ENCODE measurements at places on chromosomes 4 and X.

- no peak for DNase-seq
Observed at GRCh38 chr4:83197555-83198235, 83.2 kb upstream of the PLAC8 start.

- peak; percentile 59 for DNase-seq
Observed at GRCh38 chrX:40008791-40009461, 88.8 kb downstream of the BCOR start.

GRCh38 chrX:101550751-101551379 is 518 bp downstream of the ARMCX1 start:
- peak; percentile 66 for DNase-seq

- DNase-seq, result no peak
Observed at GRCh38 chrX:109155161-109155560, 326.7 kb downstream of the GUCY2F start.

GRCh38 chrX:155819966-155820491 is 61.1 kb upstream of the VAMP7 start:
- DNase-seq, result peak; percentile 44

DNA sequence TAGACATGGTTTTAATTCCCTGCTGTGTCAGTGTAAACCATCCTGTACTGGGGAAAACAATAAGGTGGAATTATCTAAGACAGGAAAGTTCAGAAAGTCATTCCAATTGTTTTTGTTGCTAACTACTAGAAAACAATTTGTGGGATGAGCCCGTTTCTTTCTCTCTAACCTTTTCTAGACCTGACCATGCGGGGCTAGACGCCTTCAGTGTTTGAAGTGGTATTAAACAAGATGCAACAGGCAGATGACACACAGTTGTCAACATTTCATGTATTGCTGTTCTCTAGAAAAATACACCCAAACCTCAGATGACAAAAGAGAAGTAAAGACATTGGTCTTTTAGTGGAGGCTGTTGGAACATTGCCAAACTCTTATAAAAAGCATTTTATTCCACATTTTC is 105.7 kb downstream of the FRAS1 start:
- DNase-seq, result no peak

- DNase-seq, result no peak
Observed at GRCh38 chr4:56860781-56861180, 39.3 kb upstream of the SPINK2 start.

- DNase-seq, result no peak
Observed at GRCh38 chr4:138961129-138961528, 54.5 kb upstream of the NOCT start.

- no peak for DNase-seq
Observed at GRCh38 chrX:48532161-48532560, 7.4 kb upstream of the TBC1D25 start.

DNA sequence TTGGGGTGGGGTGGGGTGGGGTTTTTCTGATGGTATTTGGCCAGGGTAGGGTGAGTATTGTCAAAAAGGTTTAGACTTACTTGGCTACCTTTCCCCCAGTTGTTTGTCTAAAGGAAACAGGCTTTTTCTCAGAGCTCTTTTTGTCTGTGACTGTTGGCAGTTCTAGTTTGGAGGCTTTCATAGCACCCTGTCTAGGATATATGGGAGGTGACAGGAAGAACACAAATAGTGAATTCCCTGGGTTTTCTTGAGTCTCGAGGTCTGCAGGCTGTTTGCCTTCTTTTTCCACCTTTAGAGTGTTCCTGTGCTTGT is 13.5 kb downstream of the RPS6KA3 start:
- DNase-seq, result no peak

GRCh38 chr4:1049591-1049905 is 38.1 kb downstream of the FGFRL1 start:
- DNase-seq, result no peak

- DNase-seq, result no peak
Observed at GRCh38 chrX:97374266-97374665, 490.6 kb downstream of the RPA4 start.

- no peak for DNase-seq
Observed at GRCh38 chrX:38610849-38611248, 49.5 kb downstream of the TSPAN7 start.

GRCh38 chr4:158682066-158682465 is 10.0 kb downstream of the ETFDH start:
- DNase-seq, result no peak

GRCh38 chr4:110801591-110801990 is 178.7 kb upstream of the PITX2 start:
- DNase-seq, result no peak

GRCh38 chr4:55635741-55636655 is at the start of gene NMU:
Gene NMU (minus strand): TSS chr4:55636298. CDS start chr4:55636192, 106 bp downstream.
- peak; percentile 72 for DNase-seq

DNA sequence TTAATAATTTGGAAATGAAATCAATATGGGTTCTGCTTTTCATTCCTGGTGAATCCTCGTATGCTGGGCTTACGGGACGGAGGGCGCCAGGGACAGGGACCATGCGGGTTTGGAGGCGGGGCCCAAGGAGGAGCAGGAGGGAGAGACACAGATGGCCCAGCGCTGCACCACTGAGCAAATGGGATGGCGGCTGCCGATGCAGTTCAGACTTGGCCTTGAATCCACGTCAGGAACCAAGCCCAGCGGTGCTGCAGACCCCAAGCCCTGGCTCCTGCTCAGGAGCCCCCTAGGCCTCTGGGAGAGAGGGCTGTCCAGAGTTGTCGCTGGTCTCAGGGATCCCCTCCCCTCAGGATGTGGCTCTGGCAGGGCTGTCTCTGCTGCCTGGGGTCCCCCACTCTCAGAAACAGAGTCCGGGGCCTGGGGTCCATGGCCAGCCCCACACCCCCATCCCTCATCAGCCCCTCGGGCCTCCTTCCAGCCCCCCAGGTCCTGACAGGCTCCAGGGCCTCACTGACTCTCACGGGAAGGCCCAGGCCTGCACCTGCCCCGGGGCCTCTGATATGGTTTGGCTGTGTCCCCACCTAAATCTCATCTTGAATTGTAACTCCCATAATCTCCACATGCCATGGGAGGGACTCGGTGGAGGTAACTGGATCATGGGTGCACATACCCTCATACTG is 75.2 kb downstream of the FAM53A start:
- DNase-seq, result no peak

GRCh38 chr4:13403833-13404232 is 80.3 kb downstream of the RAB28 start:
- no peak for DNase-seq

DNA sequence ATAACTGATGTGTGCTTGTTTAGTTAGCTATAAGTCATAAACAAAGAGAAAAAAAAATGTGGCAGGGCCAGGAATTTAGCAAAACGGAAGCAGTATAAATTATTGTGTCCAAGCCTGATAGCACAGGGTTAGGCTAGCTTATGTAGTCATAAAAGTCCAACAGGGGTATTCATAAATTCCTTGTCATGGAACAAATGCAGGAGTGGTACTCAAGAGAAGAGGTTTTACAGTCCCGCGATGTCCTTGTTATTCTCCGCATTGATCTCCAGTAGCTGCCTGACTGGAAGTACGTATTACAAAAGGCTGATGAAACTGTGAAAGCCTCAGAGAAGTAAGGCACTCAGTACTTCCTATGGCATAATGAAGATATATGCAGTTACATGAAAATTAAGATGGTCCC is 336.9 kb upstream of the TRAM1L1 start:
- no peak for DNase-seq

DNA sequence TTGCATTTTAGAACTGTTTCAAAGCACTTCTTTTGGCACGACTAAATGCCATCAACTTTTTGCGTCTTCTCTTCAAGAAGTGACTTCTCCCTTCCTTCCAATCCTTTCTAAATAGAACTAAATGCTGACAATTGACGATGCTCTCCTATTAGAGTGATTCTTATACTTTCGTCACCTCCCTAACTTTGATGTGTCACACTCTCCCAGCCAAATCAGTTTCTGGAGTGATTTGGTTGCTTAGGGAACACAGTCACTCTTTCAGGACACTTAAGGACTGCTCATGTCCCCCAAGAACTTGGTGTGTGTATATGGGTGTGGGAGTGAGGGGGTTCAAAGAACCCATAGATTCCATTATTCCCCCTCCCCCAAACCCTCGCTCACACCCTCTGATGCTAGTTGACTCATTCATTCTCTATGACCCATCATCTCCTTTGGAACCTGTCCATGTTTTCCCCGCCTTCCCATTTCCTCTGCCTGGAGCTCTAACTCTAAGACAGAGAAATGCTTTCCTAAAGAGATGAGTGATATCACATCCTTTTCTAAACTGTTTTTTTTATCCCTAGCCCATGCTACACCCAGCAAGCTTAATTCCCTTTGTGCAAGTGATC is 26.8 kb upstream of the AREG start:
- DNase-seq, result no peak

GRCh38 chr4:169988252-169988651 is 37.9 kb downstream of the MFAP3L start:
- DNase-seq, result no peak

DNA sequence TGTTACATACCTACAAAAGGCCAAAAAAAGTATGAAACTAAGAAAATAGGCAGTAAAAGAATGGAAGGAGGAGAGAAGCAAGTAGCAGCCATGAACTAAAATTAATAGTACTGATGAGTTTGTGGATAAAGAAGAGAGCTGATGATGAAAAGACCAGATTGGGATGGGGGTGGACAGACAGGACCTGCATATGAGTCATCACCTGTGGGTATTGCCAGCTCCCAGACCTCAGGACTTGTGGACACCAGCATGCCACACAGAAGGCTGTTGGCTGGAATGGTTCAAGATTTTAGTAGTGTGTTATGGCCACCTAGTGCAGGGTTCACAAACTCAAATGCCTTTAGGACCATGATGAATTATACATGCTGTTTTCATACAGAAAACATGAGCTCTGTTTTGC is 58.9 kb downstream of the ARX start:
- DNase-seq, result no peak

DNA sequence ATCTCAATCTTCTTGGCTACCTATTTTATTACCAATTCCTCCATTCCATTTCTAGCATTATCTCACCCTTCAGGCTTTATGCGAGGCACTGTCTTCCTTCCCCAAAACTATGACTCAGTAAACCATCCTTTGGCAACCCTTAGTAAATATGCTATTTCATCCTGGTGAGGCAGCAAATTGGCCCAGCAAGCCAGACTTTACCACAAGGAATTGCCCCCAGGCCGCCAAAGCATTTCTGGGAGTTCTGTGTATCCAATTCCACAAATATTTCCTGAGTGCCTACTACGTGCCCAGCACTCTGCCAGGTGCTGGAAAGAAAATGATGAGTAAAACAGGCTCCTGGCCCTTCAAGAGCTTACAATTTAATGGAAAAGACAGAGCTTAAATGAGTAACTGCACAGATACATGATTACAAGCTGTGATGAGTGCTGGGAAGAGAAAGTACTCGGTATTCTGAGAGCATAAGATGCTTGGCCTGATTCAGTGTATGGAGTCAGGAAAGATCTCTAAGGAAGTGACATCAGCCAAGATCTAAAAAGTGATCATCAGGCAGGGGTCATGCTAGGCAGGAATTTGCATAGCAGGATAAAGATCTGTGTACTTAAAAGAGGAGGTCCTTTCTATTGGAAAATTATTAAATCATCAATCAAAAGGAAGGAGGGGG is 193.8 kb downstream of the ADAMTS3 start:
- DNase-seq, result no peak

GRCh38 chr4:150944660-150945059 is 70.4 kb downstream of the LRBA start:
- no peak for DNase-seq

GRCh38 chrX:43860646-43861370 is 21.4 kb downstream of the MAOB start:
- no peak for DNase-seq

- peak; percentile 29 for DNase-seq
Observed at GRCh38 chr4:84070289-84070688, 428.8 kb downstream of the NKX6-1 start.

GRCh38 chr4:174753021-174753420 is 76.0 kb downstream of the GLRA3 start:
- DNase-seq, result no peak

- no peak for DNase-seq
Observed at GRCh38 chr4:81516241-81516640, 44.5 kb upstream of the RASGEF1B start.

DNA sequence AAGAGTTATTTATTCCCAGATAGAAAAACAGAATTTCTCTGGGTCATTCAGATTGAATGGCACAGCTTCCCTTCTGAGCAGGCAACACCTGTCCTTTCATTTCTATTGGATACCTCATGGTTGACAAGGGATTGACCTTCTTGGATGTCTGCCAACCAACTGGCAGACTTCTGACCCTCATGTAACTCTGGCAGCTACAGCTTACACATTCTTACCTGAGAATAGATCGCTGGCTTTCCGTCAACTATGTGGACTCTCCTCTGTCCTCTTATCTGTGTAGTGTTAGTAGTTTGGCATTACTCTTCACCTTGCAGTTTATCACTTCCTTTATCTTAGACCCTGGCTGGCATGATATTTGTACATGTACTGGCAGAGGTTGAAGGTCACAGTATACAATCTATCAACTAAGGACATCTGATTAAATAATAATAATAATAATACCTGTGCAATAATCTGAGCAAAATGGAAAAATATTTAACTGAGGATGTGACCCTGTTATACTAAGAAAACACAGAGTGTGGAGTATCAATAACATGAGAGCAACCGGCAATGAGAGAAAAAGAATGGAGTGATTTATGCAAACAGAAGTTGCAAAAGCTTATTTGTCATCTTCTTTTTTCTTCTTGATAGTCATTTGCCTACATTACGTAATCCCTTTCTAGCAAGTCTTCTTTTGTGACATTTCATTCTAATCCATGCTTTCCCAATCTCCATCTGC is 1118.2 kb downstream of the ARAP2 start:
- DNase-seq, result no peak

DNA sequence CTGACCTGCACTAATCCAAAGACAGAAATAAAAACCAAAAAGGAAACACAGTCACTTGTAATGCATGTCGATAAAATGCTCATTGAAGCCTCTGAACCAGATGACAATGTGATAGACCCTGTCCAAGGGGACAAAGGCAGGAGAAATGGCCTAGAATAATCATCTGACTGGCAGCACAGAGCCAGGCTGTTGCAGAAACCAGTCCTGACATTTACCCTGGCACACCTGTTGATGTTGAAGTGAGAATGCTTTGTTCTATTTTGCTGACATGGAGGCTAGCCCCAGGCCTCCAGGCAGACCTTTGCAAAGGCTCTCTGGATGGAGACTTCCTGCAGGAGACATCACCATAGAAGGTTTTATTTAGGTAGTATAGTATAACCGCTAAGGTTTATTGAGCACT is 41.0 kb downstream of the TFDP3 start:
- DNase-seq, result no peak

DNA sequence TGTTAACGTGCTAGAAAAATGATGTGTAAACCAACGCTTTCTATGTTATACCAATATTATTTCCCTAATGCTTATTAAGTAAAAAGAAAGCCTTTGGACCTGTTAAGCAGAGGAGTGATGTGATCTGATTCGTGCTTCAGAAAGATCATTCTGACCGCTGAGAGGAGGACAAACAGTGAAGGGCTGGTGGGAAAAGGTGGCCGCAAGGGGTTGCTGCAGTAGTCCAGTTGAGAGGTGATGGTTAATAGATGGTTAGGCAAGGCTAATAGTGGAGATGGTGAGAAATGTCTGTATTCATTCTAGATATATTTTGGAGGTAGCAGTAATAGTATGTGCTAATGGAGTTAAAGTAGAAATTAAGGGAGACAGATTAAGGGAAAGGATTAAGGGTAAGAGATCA is 12.9 kb upstream of the VGLL1 start:
- no peak for DNase-seq

GRCh38 chrX:68832101-68832416 is 3.2 kb downstream of the EFNB1 start:
- no peak for DNase-seq
